ENCODE measurements at places on chromosomes 2 and 18.
A peak's percentile ranks its signal among the peaks of the same experiment; 100 is the strongest.

DNA sequence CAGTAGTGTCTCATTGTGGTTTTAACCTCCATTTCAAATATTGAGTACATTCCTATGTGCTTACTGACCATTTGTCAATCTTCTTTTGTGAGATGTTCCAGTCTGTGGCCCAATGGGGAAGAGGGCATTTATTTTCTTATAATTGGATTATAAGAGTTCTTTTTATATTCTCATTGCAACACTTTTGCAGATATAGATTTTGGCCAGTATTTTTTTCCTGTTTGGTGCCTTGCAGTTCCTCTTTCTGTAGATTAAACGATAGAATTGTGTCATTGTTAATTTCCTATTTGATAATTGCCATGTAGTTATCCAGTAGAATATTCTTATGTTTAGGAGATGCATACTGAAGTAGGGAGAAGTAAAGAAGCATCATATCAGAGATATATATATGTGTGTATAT is 56.4 kb upstream of the CYTIP start:
- DNase-seq: no peak

- no peak for DNase-seq
These were observed 15.4 kb downstream of the HJURP start for GRCh38 chr2:233838726-233839446.

DNA sequence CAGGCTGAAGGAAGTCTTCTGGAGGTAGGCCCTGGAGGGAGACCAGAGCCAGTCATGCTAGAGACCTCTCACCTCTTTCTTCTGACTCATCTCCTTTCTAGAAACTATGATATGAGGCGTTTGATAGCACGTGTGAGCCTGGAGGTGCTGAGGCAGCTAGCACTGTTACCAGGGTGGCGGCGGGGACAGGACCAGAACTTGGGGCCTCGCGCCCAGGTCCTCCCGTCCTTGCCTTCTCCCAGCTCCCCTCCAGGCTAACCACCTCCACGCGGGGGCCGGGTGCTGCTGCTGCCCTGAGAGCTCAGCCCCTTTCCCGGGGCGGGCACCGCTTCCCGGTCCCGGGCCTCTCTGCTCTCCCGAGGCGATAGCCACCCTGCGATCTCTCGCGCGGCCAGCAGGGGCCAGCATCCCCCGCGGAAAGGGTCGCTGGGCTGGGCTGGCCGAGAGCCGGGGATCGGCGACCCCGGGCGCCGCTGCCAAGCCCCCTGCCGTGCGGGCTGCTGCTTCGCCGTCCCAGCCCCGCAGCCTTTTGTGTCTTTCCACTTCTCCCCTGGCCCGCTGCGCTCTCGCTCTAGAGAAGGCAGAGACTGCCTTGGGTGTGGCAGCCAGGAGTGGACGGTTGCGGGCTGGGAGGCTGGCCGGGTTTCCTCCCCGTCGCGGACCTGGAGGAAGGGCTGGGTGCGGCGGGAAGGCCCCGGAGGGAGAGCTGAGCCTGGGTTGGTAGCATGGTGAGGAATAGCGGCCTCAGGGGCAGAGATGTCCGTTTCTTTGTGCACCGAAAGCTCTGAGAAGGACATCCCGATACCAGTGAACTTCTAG is 49.1 kb downstream of the TMEM17 start:
- DNase-seq: peak; percentile 88

DNA sequence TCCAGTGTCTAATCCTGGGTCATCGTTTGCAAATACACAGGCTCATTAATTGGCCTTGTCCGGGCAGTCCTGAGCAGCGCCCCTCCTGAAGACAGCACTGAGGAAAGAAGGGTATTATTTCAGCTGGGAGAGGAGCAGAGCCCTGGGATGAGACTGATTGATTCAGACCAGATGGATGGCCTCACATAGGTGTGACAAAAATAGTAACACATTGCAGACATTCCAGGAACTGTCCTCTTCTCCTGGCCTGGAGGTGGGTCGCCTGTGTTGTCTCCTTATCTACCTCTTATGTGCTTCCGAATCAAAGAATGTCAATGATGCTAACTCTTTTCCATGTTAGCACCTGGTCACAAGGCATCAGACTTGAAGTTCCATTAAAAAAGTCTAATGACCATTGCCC is 45.9 kb downstream of the ZEB2 start:
- no peak for DNase-seq

DNA sequence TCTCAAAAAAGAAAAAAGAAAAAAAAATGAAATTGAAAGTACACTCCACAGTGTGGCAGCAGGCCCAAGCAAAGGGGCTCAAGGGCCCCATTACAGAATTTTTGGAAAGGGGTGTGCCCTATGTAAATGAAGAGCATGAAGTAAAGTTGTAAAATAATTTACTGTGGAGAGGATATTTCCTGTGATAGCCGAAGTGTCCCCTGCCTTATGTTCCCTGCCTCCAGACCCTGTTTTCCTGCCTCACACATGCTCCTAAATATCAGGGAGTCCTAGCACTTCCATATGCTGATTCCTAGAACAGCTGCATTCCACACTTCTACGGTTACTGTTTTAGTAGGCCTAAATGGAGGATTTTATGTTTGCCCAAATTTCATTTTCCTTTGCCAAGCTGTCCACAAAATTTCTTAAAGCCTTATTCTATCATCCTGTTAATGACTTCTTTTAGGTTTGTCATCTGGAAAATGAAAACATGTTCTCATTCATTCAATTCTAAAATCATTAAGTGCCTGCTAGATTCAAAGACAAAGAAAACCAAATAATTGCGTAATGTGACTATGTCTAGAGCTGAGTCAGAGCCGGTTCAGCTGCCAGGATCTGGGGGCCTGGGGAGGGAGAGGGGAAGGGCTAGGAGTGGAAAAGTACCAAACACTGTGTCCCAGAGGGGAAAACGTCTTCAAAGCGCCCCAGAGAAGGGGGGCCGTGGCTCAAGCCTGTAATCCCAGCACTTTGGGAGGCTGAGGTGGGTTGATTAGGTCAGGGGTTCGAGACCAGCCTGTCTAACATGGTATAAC is 25.9 kb upstream of the IMPA2 start:
- peak; percentile 49 for DNase-seq

GRCh38 chr2:215895330-215895729 is 118.0 kb downstream of the MREG start:
- DNase-seq: no peak

GRCh38 chr2:159249990-159250715 is 36.4 kb downstream of the WDSUB1 start:
- peak; percentile 88 for DNase-seq
